ENCODE measurements at places on chromosomes 13 and 19.

DNA sequence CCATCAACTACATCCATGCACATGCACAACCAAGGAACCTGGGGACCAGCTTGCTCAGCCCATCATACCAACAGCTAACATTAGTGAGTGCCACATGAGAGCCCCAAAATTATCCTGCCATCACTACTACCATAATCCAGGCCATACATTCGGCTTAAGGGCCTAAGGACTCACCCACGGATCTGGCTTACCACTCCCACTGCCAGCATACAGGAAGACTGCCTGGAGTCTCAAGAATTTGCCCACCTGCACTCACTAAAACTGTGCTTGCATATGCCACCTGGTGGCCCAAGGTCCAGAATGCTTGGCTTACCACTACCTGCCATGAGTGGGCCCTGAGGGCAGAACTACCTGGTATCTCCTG lies 1562.9 kb upstream of the PRR20A start:
- ATAC-seq = no peak

- ATAC-seq = peak; percentile 0
Measured at GRCh38 chr19:41264581-41265394, 616 bp downstream of the HNRNPUL1 start.

DNA sequence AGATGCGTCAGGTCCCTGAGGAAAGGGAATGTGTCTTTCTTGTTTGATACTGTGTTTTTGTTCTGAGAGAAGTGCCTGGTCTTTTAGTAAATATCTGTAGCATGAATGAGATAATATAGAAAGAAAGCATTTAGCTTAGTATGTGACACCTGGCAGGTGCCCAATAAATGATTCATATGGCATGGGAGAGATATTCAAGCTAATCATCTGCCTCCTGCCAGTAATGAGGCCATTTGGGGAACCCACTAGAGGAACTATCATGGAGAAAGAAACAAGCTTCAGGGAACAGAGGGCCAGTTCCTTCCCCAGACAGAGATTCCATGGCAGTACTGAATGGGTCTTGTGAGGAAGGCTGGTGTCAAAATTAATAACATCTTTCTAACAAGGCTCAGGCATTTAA lies 603.9 kb downstream of the DCT start:
- no peak for ATAC-seq

- ATAC-seq = no peak
Measured at GRCh38 chr19:45278087-45278486, 27.0 kb downstream of the MARK4 start.

DNA sequence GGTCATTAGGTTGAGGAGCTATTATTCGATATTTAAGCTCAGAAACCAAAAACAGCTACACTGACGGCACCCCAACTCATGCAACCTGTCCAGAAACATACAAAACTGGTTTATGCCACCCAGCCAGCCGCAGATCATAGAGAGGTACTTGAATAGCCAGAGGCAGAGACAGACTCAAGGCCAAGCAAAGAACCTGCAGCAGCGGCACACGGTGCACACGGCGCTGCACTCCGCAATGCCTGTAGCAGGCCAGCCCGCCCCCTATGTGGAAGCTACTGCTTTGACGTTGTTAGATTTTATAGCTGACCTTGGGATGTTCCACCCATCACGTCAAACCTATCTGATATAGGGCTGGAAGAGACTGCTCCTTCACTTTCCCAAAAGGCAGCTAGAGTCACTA lies 11.9 kb upstream of the DHRS12 start:
- ATAC-seq = no peak

DNA sequence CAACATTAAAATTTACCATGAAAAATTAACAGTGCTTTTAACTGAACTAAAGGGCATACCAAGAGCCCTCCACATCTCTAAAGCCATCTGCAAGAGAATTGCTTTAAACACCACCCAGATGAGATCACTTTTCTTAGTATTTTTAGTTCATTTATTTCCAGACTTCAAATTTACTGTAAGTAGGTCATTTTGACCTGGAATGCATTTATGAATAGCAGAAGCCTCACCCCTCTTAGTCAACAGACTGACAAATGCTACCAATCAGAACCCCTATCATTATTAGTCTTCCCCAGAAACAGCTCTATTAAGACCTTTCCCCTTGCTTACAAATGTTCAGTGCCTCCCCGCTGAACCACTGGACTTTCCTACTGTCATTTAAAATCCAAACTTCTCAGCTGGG lies 27.3 kb downstream of the RUBCNL start:
- ATAC-seq = no peak

- ATAC-seq = no peak
Measured at GRCh38 chr13:75440100-75440499, 41.9 kb downstream of the TBC1D4 start.

- ATAC-seq = peak; percentile 87
Measured at GRCh38 chr19:1568320-1569019, at the start of gene MEX3D. Gene MEX3D (minus strand): TSS chr19:1568325. CDS start chr19:1568058, 267 bp downstream.

GRCh38 chr13:29994911-29995595 lies 144.6 kb upstream of the UBL3 start:
- no peak for ATAC-seq

- ATAC-seq = no peak
Measured at GRCh38 chr19:6677883-6678689, 8.1 kb upstream of the TNFSF14 start.

DNA sequence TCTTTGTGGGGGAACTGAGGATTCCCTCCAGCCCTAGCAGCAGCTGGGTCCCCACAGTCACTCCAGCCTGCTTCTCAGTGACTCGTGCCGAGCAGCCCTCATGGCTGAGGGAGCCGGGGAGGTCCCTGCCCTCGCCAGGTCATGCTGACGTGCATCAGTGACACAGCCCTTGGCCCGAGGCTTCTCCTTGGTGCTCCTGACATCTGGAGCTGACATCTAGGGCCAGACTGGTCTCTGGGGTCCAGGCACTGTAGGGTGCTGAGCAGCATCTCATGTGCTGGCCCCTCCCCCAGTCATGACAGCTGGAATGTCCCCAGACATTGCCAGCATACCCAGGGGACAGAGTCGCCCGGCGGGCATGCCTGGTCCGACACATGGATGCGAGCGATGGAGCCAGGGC lies 14.4 kb downstream of the COMP start:
- ATAC-seq = no peak

DNA sequence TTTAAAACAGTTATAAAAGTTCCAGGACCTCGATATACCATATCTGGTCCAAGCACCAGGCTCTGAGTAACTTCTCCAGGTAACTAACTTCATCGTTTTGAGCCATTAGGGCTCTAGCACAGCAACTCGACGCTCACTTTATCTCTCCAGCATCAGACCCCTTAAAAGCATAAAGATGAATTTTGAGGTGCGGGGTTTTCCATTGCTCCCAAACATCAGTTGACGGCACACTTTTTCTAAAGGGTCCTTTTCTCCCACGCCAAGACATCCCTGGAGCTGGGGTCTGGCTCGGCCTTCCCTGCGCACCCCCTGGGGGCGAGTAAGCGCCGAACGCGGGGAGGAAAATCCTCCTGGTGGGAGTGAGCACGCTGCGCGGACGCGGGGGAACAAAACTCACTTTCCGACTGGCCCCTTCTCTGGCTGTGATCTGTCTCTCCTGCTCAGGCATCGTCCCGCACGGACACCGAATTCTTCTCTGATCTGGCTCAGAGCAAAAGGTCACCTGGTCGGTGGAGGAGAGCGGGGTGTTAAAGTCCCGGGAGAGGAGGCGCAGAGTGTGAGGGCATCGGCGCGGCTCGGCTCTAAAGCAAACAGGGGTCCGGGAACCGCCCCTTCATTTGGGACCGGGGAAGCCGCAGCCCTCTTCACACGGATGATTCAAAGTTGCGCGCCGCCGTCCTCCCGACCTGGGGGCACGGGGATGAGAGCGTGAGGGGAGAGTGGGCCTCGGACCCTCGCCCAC lies at the start of gene ATP7B:
Gene ATP7B (minus strand): TSS at position 561 of the 742 bp plus-strand sequence. CDS start 113 bp downstream, at position 448.
- peak; percentile 18 for ATAC-seq

GRCh38 chr19:3110126-3110825 lies 16.1 kb downstream of the GNA11 start:
- ATAC-seq = no peak

GRCh38 chr19:3404324-3405260 lies 38.2 kb downstream of the NFIC start:
- ATAC-seq = no peak

GRCh38 chr13:23571431-23571830 lies 1.2 kb downstream of the TNFRSF19 start:
- no peak for ATAC-seq

DNA sequence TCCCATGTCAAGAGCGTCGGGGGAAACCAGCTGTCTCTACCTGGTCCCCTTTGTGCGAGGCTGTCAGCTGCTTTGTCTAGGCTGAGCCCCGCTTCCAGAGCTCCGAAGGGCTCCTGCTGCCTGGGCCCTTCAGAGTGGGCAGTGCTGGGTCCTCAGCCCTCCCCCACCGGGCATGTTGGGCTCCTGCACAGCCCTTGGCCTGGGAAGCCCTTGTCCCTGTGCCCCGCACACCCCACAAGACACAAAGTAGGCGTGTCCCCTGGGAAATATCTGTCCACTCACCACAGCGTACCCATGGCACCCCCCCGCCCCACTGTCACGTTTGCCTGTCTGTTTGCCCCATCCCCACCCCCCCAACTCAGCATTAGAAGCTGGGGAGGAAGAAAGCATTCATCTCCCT lies 39.6 kb upstream of the RANBP3 start:
- no peak for ATAC-seq

DNA sequence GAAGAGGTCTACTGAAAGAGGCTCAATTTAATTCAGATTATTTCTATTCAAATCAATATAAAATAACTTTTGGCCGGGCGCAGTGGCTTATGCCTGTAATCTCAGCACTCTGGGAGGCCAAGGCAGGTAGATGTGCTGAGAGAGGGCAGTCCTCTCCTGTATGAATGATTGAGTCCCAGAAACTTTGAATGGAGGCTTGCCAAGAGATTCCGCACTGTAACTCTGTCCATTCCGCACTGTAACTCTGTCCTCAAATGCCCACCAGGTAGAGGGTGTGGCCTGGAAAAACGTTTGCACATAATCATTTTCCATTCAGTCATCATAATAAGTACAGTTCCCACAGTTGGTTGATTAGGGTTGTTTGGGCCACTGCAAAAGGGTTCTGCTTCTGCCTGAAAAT lies 274.7 kb upstream of the SOX21 start:
- no peak for ATAC-seq

DNA sequence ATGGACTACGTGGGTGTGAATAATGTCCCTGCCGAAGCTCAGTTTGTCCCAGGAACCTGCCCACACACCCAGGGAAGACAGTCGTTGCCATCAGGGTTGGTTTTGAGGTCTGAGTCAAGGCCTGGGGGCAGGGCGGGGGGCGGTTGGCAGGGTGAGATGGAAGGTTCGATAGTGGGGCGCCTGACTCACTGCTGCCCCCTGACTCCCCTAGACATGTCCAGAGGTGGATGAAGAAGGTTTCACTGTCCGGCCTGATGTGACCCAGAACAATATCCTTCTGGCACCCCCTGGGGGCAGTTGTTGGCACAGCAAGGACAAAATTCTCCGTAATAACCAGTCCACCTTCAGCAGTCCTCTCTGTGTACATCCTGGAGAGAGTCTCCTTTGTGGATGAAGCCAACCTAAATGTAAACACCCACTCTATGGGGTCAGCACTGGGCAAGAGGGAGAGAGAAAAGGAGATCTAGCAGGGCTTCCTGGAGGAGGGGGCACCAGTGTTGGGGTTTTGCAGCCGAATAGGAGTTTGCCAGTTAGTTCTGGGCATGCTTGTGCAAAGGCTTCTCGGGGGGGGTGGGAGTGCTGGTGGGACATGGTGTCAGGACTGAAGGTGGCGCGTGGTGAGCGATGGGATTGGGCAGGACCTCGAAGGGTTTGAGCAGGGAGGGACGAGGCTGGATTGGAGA lies 19.6 kb upstream of the B3GNT3 start:
- ATAC-seq = no peak

- no peak for ATAC-seq
Measured at GRCh38 chr13:111119966-111120365, 4.9 kb downstream of the ARHGEF7 start.

- ATAC-seq = no peak
Measured at GRCh38 chr13:99153219-99153618, 47.4 kb upstream of the UBAC2 start.

DNA sequence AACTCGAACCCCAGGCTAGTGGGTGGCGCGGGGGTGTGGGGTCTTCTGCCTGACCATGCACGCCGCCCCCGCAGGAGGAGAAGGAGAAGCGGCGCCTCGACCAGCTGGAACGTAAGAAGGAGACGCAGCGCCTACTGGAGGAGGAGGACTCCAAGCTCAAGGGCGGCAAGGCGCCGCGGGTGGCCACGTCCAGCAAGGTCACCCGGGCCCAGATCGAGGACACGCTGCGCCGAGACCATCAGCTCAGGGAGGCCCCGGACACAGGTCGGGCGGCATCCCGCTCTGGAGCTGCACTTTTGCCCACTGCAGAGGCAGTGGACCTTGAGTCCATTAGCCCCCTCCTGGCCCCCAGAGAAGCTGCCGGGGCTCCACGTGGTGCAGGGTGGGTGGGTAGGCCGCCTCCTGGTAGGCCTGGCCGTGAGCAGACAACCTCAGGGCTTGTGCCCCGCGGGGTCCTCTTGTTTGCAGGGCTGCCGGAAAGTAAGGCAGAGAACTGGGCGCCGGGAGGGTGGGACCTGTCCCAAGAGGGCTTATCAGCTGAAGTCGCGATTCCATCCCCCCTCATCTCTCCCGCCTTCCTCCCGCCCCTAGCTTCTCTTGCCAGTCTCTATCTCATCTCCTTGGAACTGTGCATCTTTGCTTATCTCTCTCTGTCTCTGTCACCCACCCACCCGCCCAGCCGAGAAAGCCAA lies 9.9 kb downstream of the CCDC124 start:
- no peak for ATAC-seq

DNA sequence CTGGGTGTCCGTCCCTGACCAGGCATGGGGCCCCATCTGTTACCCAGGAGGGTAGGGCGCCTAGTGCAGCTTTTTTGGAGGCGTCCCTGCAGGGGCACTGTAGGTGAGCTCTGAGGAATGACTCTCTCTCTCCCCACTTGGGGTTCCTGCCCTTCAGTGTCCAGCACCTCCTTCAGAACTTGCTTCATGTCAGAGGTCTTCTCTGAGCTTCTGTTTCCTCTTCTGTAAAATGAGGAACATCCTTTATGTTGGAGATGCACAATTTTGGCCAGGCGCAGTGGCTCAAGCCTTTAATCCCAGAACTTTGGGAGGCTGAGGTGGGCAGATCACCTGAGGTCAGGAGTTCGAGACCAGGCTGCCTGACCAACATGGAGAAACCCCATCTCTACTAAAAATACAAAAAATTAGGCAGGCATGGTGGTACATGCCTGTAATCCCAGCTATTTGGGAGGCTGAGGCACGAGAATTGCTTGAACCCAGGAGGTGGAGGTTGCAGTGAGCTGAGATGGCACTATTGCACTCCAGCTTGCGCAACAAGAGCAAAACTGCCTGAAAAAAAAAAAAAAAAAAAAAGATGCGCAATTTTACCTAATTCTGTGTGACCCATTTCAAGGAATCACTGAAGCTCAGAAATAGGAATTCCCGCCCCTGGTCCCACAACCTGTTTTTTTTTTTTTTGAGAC lies 15.2 kb upstream of the PIK3R2 start:
- no peak for ATAC-seq

DNA sequence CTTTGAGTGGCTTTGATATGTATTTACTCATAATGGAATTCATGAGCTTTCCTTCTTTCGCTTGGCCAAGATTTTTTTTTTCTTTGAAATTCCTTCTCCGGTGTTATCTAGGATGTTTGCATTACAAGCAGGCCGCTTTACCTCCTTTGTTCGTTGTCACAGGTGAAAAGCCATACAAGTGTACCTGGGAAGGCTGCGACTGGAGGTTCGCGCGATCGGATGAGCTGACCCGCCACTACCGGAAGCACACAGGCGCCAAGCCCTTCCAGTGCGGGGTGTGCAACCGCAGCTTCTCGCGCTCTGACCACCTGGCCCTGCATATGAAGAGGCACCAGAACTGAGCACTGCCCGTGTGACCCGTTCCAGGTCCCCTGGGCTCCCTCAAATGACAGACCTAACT lies 16.7 kb downstream of the KLF5 start:
- ATAC-seq = peak; percentile 41

GRCh38 chr13:59829690-59830089 lies 334.0 kb downstream of the DIAPH3 start:
- ATAC-seq = no peak

Data from stimulated activated memory B cell treated with anti-CD40 and anti-IgM and Interleukin-4, amounts not matched to agents 10 μg/mL and 1 μg/mL and 100 μg/mL, for 72 hours (primary cell).